KBM-7 (cell line): ENCODE measurements at places on chromosomes 2 and 18.
A peak's percentile ranks its signal among the peaks of the same experiment; 100 is the strongest.

GRCh38 chr2:239120664-239121063 is 272.8 kb downstream of the TWIST2 start:
- no peak for DNase-seq

GRCh38 chr18:12658426-12659138 is 675 bp upstream of the SPIRE1 start:
- DNase-seq, result peak; percentile 62

DNA sequence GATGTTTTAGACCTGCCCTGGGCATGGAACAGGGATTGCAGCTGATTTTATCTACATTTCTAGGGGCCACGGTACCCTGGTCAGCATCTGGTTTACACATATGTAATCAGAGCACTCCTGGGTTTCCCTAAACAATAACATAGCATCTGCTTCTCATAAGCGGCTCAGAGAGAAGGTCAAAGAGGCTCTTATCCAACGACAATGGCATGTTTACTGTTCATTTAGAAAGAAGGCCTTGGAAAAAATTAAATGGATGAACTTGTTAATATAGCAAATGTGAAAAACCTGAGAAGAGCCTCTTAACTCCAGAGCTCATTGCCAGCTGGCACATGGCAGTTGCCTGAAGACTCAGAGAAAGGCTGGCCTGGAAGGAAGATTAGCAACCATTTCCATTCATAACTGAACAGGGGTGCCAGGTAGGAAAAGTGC is 202.8 kb upstream of the THUMPD2 start:
- DNase-seq, result no peak

GRCh38 chr2:121895723-121896571 is 140.5 kb downstream of the TSN start:
- no peak for DNase-seq

- DNase-seq, result no peak
Observed at GRCh38 chr2:165568361-165568760, 98.9 kb downstream of the CSRNP3 start.

GRCh38 chr2:199991691-199992090 is 36.3 kb downstream of the MAIP1 start:
- DNase-seq, result no peak

- no peak for DNase-seq
Observed at GRCh38 chr2:150802635-150803034, 315.2 kb upstream of the RND3 start.

DNA sequence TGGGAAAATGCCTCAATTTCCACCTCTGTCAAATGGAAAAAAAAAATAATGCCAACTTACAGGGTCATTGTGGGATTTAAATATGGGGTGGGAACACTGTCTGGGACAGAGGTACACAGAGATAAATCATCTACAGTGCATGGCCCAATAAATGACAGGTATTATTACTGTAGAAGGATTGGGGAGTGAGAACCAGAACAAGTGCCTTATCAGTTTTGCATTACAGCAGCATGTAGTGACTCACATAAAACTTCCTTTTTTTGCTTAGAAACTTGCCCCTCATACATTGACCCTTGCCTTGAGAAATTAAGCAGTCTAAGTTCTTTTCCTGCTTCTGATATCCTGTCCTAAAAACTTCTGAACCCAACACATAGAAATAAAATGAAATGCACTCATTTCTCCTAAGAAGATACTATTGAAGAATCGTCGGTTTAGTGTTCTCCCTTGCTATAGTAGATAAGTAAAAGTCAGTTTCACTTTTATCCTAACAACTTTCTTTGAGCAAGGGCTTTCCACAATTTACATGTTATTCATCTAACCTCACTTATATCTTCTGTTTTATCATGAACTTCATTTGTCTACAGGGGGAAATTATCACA is 121.0 kb upstream of the HAAO start:
- DNase-seq, result peak; percentile 50

GRCh38 chr2:169664600-169664977 is 29.6 kb downstream of the CFAP210 start:
- no peak for DNase-seq

- no peak for DNase-seq
Observed at GRCh38 chr2:210363261-210363660, 48.3 kb upstream of the MYL1 start.

- no peak for DNase-seq
Observed at GRCh38 chr2:205868053-205868452, 185.8 kb downstream of the NRP2 start.

DNA sequence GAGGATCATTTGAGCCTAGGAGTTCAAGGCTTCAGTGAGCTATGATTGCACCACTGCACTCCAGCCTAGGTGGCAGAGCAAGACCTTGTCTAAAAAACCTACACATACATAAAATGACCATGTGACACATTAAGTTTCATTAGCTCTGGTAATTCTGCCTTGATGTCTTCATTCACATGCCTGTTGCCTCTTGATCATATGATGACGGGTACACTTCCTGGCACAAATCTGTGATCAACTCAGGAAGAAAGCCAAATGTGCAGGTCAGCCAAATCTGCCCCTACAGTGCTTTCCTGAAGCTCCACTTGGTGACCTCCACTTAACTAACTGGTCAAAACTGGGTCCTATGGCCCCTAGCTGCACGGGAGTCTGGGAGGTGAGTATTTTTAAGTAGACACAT is 54.4 kb upstream of the B3GNT7 start:
- DNase-seq, result no peak

GRCh38 chr2:207635468-207636200 is 10.4 kb upstream of the METTL21A start:
- peak; percentile 70 for DNase-seq

- no peak for DNase-seq
Observed at GRCh38 chr2:134772493-134773169, 53.8 kb upstream of the TMEM163 start.

DNA sequence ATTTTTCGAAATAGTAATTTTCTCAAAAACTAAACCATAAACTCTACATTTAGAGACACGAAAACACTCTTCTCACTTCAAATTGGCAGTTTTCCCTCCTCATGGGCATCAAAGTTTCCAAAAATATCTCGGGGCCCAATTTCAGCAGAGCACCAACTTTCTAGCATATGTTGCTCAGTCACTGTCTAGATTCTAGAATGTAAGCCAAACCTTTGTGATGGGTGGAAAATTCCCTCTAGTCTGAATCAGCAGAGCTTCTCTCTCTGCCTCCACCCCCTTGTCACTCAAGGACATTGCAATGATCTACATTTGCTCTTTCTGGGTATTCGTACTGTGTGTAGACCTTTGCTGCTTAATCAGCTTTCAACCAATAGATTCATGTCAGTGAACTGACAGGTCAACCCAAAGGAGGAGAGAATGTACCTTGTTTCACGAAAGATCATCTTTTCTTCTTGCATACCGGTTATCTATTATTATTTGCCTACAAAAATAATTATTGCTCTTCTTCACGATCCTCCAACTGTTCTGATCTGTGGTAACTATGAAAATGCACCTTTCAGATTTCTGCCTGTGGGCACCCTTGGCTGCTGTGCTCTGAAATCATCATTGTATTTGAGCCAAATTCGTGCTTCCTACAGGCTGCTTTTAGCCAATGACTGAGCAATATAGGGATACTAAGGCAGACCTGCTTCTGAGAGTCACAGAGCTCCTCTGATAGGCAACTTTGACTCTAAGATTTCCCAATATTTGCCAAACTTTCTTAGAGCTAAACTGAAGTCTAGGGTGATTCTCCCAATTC is 38.7 kb upstream of the GLS start:
- no peak for DNase-seq

GRCh38 chr2:232388324-232388891 is 9.9 kb downstream of the ALPP start:
- DNase-seq, result no peak

- DNase-seq, result no peak
Observed at GRCh38 chr18:48313792-48314191, 95.4 kb downstream of the ZBTB7C start.

GRCh38 chr2:96591054-96591453 is 47.1 kb downstream of the KANSL3 start:
- no peak for DNase-seq

GRCh38 chr2:167935803-167936110 is 311.6 kb downstream of the STK39 start:
- no peak for DNase-seq

DNA sequence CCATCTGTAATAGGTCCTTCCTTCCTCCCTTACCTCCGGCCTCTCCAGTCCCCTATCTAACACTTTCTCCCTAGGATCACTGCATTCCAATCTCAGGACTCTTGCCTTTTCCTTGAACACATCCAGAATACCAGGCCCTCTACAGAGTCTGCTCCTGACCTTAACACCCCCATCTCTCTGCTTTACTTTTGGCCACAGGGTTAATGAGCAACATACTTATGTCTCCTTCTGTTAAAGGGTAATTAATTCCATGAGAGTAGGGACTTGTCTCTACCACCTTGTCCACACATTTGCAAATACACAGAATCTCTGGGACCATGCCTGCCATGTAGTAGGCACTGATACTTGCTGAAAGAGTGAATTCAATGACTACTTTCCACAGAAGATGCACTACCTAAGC is 94.9 kb downstream of the COBLL1 start:
- no peak for DNase-seq

DNA sequence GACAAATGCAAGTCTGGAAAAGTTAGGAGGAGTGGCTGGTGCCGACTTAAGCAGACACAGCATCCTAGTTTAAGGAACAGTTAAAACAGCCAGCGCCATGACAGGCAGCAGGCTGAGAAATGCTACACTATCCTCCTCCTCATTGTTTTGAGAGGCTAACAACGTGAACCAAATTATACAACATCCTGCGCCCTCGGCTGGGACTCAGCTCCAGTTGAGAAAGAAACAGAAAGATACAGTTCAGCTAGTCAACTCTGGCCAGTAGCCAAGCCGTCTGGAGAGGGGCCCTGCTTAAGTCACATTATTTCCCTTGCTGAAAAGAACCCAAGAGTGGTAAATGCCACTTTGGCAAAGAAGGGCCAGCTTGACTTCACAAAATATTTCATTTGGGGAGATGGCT is 90.2 kb downstream of the BCL11A start:
- DNase-seq, result no peak

- DNase-seq, result no peak
Observed at GRCh38 chr18:73199151-73199550, 331.4 kb upstream of the NETO1 start.

DNA sequence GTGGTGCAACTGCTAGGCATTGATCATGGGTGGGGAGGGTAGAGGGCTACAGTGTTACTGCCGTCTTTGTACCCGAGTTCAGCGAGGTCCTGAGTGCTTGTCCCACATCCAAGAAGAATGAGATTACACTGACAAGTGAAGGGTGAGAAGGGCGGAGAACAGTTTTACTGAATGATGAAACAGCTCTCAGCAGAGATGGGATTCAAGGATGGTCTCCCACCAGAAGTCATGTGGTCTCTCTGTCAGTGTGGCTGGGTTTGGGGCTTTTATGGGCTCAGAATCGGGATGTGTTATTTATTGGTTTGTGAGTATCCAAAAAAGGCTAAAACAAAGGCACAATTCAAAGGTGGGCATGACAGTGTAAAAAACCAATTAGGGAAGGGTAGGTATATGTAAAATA is 10.8 kb upstream of the ASB1 start:
- DNase-seq, result no peak

DNA sequence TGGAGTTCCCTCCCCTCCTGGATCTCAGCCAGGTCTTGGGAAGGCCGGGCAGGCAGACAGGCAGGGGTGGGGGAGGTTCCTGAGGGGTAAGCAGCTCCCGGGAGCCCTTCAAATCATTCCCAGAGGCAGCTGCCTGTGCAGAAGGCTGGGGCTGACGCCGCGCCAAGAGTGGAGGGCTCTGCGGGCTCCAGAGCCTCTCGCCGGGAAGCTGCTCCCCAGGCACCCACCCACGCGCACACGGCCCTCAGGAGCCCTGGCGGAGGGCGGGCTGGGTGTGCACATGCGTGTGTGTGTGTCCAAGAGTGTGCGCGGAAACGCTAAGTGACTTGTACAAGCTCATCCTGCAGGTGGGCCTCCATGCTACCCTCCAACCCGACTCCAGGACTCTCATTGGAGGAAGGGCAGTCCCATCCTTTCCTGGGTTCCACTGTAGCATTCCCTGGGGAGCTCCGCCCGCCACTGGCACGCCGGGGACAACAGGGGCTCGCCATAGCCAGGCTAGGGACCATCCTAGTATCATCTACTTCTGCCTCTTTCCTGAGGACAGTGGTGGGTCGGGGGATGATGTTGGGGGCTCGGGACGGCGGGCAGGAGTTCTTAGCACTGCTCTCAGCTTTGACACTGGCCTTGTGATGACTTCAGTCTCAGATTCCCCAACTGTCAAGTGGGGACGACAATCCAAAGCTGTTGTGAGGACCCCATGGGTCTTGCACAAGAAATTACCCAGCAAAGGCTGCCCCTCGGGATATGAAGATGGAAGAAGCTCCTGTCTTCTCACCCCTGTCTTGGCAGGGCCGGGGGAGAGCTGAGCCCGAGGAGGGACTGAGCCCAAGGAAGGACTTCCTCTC is 50.3 kb downstream of the INHBB start:
- no peak for DNase-seq

DNA sequence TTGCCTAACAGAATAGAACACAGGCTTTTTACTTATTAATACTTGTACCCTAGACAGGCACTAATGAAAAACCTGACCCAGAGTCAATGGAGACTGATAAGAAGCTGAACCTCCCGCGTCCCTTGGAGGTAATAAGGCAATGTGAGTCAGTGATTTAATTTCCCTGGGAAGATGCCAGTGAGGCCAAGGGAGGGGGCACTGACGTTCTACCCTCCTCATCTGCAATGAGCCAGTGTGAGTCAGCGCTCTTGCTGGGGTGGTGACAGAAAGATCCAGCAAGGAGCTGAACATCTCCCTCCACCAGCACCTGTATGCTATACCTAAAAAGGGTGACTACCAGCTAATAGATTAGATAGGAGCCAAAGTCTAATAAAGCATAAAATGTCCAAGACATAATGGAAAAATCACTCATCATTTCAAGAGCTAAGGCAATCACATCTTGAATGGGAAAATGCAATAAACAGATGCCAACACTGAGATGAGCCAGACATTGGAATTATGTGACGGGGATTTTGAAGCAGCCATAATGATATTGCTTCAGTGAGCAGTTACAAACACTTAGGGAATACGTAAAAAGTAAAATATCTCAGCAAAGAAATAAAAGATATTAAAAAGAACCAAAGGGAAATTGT is 116.9 kb downstream of the TPGS2 start:
- DNase-seq, result no peak

GRCh38 chr2:232976176-232976575 is 36.9 kb downstream of the NGEF start:
- DNase-seq, result no peak

- no peak for DNase-seq
Observed at GRCh38 chr2:88735133-88735532, 43.7 kb downstream of the RPIA start.

- no peak for DNase-seq
Observed at GRCh38 chr2:33316328-33316727, 160.1 kb upstream of the RASGRP3 start.

- DNase-seq, result no peak
Observed at GRCh38 chr2:200470230-200470629, 39.6 kb downstream of the KCTD18 start.

DNA sequence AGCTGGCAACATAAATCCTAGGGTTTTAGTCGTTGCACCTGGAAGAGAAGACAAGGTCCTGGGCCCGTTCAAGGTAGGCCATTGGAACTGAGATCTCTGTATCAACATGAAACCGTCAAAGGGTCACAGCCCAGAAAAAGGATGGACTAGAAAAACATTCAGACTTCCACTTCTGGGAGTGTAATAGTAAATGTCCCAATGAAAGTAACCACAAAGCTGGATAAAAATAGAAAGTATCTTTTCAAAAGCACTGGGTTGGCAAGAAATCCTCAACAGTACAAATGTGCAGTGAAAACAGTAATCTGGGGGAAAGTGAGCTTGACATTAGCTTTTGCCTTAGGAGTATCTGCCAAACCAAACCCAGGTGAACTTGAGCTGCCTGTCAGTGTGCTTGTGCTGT is 12.9 kb downstream of the CGREF1 start:
- no peak for DNase-seq

- no peak for DNase-seq
Observed at GRCh38 chr2:137670111-137670510, 294.2 kb upstream of the HNMT start.
